ENCODE measurements at places on chromosomes 11 and 22.

- DNase-seq, result no peak
Measured at GRCh38 chr22:37739611-37740049, 42.8 kb downstream of the TRIOBP start.

GRCh38 chr11:57410287-57410686 lies 16.6 kb downstream of the SLC43A3 start:
- no peak for DNase-seq

DNA sequence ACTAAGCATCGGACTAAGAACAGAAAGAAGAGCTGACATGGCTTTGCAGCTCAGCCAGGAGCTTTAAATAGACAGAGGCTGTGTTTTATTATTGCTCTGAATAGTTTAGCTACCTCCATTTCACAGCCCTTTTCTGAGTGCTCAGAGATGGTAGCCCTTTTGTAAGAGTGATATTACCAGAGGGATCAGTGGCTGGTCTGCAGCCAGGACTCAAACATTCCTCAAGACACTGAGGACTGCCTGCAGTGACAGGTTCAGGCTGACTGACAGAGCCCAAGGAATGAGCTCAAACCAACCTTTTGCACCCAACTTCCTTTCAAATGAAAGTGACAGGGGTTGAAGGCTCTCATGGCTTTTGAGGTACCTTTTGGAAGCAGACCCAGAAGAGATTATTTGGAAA lies 189.0 kb downstream of the DDX10 start:
- peak; percentile 2 for DNase-seq

DNA sequence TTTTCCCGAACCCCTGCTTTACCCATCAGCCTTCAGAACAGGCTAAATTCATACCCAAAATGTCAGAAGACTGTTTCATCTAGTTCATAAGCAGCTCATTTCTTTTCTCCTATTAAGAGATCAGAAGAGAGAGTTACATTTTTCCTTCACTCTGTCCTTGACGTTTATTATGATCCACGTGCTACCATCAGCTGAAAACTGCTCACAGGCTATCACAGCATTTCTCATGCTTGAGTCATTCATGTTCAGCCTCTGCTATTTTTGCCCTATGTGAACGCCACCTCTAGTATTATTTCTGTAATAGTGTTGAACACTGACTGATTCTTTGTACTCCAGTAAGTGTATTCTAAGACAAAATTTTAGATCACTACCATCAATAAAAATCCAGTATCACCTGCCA lies 51.9 kb downstream of the SLC1A2 start:
- DNase-seq, result no peak

Measured in memory B cell (primary cell).